Cardiac muscle cell (in vitro differentiated cells and primary cell): ENCODE measurements at places on chromosomes 4 and X. TPM values are rescaled to one million over a fixed set of nuclear protein-coding genes. Genes with fewer than 3 reads are reported as not detected.

The YY2 gene
- 0.63 and 1.1 TPM in 2 replicates for total RNA-seq

DNA sequence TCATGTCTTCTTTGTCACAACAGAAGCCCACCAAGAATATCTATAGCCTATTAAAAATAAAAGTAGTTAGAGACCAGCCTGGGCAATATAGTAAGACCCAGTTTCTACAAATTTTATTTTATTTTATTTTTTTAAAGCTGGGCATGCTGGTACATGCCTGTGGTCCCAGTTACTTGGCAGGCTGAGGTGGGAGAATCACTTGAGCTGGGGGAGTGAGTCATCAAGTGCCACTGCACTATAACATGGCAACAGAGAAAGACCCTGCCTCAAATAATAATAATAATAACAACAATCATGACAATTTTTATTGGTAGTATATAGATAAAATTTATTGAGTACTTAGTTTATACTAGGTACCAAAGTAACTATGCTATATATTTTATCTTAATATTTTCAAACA is 93.0 kb upstream of the NPFFR2 start:
- H3K27me3 ChIP-seq, result no peaks in the 10 kb centered on the region
- H3K4me3 ChIP-seq, result no peak overlapping the region
- no peaks in the 10 kb centered on the region for H3K36me3 ChIP-seq

DNA sequence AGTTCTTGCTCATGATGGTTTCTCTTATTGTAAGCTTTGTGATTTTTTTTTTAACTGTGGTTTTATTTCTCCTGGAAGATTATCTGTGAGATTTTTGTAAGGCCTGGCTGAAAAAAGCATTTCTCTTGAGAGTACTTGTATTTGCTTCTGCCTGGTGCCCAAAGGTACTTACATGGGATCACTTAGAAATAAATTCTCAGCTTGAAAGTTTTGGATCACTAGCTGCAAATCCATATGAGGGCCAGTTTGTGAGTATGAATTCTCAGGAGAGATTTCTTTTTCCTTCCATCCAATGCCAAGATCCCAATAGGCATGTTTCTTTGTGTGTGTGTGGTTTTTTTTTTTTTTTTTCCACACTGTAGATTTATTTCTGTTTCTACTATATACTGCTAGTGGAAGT is 1884.7 kb upstream of the PCDH7 start:
- H3K4me3 ChIP-seq, result no peak overlapping the region
- H3K4me1 ChIP-seq, result peaks cover 18% of the 10 kb centered on the region
- no peaks in the 10 kb centered on the region for H3K27me3 ChIP-seq
- H3K36me3 ChIP-seq, result no peaks in the 10 kb centered on the region
- DNase-seq, result no peak

DNA sequence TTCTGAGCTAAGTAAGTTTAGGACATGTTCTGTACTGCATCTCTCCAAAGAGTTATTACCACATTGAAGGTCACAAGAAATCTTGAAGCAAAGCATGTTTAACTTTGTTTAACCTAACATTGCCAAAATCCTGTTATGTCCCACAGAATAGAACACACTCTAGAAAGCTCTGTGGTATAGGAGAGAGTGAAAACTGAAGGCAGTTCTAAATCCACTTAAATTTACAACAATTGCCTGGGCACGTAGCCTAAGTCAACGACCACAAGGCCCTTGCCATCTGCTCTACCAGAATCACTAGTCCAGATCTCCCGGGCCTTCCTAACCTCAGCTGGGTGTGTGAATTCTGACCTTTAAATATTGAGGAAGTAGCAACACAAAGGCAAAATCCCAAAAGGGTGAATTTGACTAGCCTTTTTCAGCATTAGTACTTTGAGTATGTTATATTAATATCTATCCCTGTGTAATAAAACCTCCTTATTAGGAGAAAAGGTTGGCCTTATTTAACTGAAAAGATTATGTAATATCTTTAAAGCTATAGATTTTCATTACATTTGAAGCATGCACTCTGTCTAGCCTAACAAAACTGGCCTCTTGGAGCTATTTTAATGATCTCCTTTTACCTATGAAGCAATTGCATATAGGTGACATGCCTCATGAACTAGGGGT is 4.5 kb upstream of the MAML3 start:
- peaks cover 4% of the 10 kb centered on the region for H3K4me1 ChIP-seq
- peak; percentile 32 for DNase-seq
- H3K27me3 ChIP-seq, result no peaks in the 10 kb centered on the region

The TNMD gene
- total RNA-seq, result 0.57 and 4.1 TPM in 2 replicates
